Purkinje cell (primary cell): ENCODE measurements at places on chromosomes 13 and 19. TPM values are rescaled to one million over a fixed set of nuclear protein-coding genes. Genes with fewer than 3 reads are reported as not detected.

Gene ANKRD10
- polyA plus RNA-seq = 49.4 and 49.8 TPM in 2 replicates

Gene C13orf42
- polyA plus RNA-seq = not detected in 2 replicates

Gene FAM83E
- polyA plus RNA-seq = not detected in 2 replicates

Gene ADAT3
- polyA plus RNA-seq = not detected in 2 replicates

Gene RFXAP
- 7.5 and 14.3 TPM in 2 replicates for polyA plus RNA-seq

Gene CD33
- polyA plus RNA-seq = not detected in 2 replicates

Gene DCAF15
- 5.3 TPM in 1 of 2 replicates, not detected in the other for polyA plus RNA-seq

Gene CRYL1
- polyA plus RNA-seq = 3.5 and 7.0 TPM in 2 replicates

Gene MYPOP
- 2.1 and 4.6 TPM in 2 replicates for polyA plus RNA-seq
